ENCODE measurements at places on chromosomes 5 and 9.

GRCh38 chr9:128819716-128820664 is 1.7 kb downstream of the ENDOG start:
- DNase-seq = peak; percentile 67

DNA sequence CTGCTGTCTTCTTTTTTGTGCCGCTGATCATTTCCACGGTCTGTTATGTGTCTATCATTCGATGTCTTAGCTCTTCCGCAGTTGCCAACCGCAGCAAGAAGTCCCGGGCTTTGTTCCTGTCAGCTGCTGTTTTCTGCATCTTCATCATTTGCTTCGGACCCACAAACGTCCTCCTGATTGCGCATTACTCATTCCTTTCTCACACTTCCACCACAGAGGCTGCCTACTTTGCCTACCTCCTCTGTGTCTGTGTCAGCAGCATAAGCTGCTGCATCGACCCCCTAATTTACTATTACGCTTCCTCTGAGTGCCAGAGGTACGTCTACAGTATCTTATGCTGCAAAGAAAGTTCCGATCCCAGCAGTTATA is 17.1 kb downstream of the F2R start:
- peak; percentile 28 for DNase-seq

GRCh38 chr9:16391369-16391768 is 479.1 kb downstream of the BNC2 start:
- no peak for DNase-seq

GRCh38 chr9:37144762-37145161 is 24.4 kb downstream of the ZCCHC7 start:
- DNase-seq = no peak

GRCh38 chr5:124927735-124928134 is 181.3 kb upstream of the ZNF608 start:
- no peak for DNase-seq

DNA sequence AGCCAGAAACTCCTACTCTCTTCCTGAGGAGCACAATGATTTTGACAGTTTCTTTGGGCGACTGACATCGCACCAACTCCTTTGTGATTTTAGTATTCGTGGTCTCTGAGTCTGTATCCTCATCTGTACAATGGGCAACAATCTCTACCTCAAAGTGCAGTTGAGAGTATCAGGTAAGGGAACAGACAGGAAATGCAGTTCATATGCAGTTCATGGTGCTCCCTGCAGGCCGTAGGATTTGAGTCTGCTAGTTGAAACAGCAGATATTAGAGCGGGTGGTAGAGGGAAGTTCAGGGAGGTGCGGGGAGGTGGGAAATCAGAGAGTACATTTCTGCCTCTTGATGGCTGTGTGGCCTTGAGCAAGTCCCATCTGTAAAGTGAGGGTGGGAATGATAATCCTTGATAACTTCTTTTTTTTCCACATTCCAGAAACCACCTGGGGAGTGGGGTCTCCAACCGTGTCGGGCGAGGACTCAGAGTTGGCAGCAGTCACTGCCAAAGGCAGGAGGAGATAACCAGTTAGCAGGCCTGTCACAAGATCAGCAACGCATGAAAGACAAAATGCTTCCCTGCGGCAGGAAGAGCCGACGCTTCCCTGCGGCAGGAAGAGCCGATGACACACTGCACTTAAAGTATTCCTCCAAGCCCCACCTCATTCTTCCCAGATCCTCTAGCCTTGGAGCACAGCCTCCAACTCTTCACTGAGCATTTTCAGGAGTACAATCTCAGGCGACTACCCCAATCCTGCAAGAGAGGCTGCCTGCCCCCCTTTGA is 6.0 kb upstream of the NEK6 start:
- no peak for DNase-seq

DNA sequence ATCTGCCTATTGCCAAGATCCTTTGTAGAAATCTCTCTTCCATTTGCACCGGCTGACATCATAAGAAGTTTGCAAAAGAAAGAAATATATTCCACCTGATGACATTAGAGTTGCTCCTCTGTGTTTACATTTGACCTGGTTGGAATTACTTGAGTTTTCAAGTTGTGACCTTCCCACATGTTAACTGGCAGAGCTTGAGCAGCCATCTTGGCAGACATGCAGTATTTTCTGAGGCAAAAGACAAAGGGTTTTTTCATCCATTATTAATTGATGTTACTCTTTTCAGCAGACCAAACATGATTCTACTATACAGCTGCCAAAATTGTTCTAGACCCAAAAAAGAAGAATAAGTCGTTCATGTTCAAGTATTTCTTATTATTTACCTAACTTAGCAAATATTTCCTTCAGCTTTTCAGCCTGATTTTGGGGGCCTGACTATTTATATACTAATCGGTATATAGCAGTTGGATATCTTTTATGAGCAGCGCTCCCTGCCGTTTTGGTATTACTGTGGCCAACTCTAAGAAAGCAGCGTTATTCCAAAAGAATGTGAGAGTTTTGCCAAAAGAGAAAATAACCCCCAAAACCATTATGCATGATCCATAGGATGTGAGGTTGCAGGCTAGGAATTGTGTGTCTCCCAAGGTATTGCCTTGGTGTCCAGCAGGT is 212.9 kb downstream of the PBX3 start:
- no peak for DNase-seq

GRCh38 chr5:177537389-177538361 is 16.7 kb downstream of the FAM193B start:
- peak; percentile 51 for DNase-seq
